ENCODE measurements at places on chromosomes 11 and 22.

DNA sequence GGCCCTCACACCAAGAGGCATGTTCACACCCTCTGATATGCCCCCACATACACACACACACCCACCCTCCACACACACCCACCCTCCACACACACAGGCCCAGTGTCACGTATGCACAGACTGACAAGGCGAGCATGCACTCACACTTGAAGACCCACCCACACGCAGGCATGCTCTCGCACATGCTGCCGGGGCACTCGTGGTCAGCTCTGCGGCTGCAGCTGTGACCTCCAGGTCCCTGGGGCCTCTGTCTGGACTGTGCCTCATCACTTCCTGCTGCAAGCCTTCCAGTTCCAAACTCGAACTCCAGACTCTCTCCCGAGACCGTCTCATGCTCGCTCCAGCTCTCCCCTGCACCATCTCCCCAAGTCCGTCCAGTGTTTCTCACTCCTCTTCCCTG is 9.5 kb downstream of the DCHS1 start:
- no peak for DNase-seq

DNA sequence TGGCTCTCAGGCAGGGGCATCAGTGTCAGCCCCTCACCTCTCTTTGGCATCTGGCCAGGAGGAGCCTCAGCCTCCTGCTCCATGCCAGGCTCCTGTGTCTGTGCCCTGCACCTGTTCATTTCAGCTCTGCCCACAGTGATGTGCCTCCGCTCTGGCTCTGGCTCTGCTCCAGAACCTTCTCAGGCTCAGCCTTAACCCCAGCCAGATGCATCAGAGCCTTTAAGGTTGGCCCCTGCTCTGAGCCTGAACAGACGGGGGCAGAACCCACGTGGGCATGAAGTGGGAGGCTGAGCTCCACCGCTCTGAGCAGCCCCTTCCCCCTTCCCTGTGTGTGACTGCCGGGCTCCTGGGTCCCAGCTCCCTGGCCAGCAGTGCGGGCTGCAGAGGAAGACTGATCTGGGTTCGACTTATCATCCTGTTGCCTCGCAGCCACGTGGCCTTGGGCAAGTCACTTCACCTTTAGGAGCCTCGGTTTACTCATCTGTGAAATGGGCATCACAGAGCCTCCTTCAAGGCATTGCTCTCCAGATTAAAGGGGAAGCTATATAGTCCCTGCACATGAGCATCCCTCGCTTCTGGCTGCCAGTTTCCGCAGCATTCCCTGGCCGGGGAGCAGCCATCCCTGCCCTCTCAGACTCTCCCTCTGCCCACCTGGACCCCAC is 44.7 kb upstream of the RTL6 start:
- DNase-seq = no peak

- DNase-seq = no peak
Observed at GRCh38 chr22:31753005-31753633, 700 bp upstream of the DEPDC5 start.

GRCh38 chr11:107508201-107508857 is 50.7 kb upstream of the CWF19L2 start:
- no peak for DNase-seq

- no peak for DNase-seq
Observed at GRCh38 chr11:75425422-75425821, 7.6 kb downstream of the KLHL35 start.

All from stimulated activated CD4-positive, alpha-beta T cell treated with anti-CD3 and anti-CD28 coated beads, Interleukin-4, amount 100 ng/mL, for 48 hours (primary cell).